ENCODE measurements at places on chromosomes 6 and 20. TPM values are rescaled to one million over a fixed set of nuclear protein-coding genes. Genes with fewer than 3 reads are reported as not detected.

Gene DEFB118
- not detected for total RNA-seq

Gene FOXP4
- 1.6 TPM for total RNA-seq

Gene BPI
- not detected for total RNA-seq

Gene SRMS
- not detected for total RNA-seq

Gene MAK
- not detected for total RNA-seq

Gene ATP5F1E
- total RNA-seq = 54.7 TPM

Gene NR2E1
- not detected for total RNA-seq

Gene EYA4
- total RNA-seq = 0.17 TPM

Gene DEFB129
- total RNA-seq = not detected

Gene SPTLC3
- 8.3 TPM for total RNA-seq

Gene WFDC12
- total RNA-seq = not detected

Gene SLC22A3
- total RNA-seq = 2.4 TPM

Gene TNNC2
- total RNA-seq = not detected

Gene ENPP5
- total RNA-seq = 0.09 TPM

Gene CLPSL2
- total RNA-seq = not detected

Gene HINT3
- 5.5 TPM for total RNA-seq

Gene LY6G6D
- total RNA-seq = not detected

Gene THBS2
- total RNA-seq = not detected

Gene MRS2
- 18.7 TPM for total RNA-seq

Gene CST4
- total RNA-seq = 16.1 TPM

Gene SLC22A2
- not detected for total RNA-seq

Gene PBOV1
- not detected for total RNA-seq

Gene AIF1
- not detected for total RNA-seq

Measured in Caki2 (cell line).